ENCODE measurements at places on chromosomes 5 and 9.
A peak's percentile ranks its signal among the peaks of the same experiment; 100 is the strongest.

GRCh38 chr9:123455187-123455586 is 99.2 kb downstream of the CRB2 start:
- DNase-seq: no peak

- no peak for DNase-seq
These were observed 240.6 kb downstream of the MARCHF11 start for GRCh38 chr5:15938961-15939360.

DNA sequence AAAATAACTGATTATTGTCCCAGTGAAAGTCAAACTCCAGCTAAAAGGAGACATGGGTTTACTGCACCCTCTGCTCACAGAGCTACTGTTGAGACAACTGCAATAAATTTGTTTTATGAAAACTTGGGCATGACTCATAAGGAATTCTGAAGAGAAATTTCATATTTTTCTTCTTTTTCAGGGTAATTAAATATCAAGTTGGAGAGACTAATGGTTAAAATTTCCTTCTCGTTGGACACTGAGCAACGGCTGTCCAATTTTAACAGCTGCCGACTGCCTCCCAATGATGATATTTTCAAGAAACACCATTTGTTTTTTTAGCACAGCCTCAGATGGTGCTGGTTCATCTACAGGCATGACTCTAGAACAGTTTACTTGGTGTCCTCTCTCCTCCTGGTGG is 259.2 kb upstream of the RGMB start:
- DNase-seq: no peak

- DNase-seq: no peak
These were observed at the start of gene CARD6 for GRCh38 chr5:40841068-40841805. Gene CARD6, plus strand, starts transcription at chr5:40841367. Its CDS starts 16 bp downstream, at chr5:40841383.

- DNase-seq: peak; percentile 65
These were observed 49.1 kb downstream of the JADE2 start for GRCh38 chr5:134574521-134574920.

GRCh38 chr5:6498968-6499367 is 50.3 kb downstream of the UBE2QL1 start:
- no peak for DNase-seq

DNA sequence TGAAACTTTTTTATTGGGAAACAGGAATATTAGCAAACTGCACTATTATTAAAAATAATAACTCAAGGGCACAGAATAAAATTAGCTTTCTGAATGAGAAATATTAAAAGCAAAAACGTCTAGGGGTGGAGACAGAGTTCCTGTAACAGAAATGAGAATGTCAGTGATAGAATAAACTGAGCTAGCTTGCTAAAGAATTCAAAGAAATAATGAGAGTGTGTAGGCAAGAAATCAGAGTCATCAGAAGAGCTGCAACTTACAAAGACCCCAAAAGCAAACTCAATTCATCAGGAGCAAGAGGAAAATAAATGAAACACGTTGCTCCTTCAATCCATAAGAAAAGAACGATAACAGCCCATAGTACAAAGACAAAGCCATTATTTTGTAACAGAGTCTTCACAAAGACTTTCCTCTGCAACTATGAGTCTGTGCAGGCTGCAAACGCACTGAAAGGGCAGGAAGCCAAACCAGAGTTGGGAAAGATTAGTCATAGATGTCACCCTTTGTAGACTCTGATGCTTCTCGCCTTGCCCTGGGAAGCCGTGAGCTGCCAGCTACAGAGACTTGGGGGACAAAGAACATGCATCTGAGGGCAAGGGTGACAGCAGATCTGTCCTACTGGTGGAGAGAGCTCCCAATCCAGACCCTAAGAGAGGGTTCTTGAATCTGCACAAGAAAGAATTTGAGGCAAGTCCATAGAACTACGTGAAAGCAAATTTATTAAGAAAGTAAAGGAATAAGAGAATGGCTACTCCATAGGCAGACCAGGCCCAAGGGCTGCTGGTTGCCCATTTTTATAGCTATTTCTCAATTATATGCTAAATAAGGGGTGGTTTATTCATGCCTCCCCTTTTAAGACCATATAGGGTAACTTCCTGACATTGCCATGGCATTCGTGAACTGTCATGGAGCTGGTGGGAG is 40.8 kb downstream of the SHC3 start:
- DNase-seq: peak; percentile 40

GRCh38 chr9:96109680-96110351 is 192.2 kb downstream of the HSD17B3 start:
- no peak for DNase-seq

- DNase-seq: no peak
These were observed 749.8 kb upstream of the GRAMD2B start for GRCh38 chr5:125673359-125673950.

GRCh38 chr9:115115924-115116323 is 2.0 kb downstream of the TNC start:
- no peak for DNase-seq

DNA sequence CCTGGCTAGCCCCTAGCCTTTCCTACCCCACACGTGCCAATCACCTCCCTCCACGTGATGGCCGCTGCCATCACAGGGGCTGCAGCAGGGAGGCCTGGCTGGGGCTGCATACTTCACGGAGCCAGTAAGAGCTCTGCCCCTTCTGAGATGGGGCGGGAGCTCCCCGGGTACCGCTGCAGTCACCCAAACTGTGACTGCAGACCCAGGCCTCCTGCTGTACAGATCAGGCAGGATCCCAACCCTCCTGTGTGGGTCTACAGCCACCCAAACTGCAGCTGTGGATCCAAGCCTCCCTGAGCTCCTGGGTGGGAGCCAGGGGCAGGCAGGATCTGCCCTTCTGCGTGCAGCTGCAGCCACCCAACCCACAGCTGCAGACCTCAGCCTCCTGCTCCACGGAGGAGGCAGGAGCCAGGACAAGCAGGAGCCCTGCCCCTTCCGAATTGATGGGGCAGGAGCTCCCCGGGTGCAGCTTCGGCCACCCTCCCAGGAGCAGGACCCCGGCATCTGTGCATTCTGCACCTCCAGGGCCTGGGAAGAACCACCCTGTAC is 3.2 kb upstream of the BTNL9 start:
- DNase-seq: no peak

- no peak for DNase-seq
These were observed 82.9 kb downstream of the TMEM252 start for GRCh38 chr9:68457803-68458202.

DNA sequence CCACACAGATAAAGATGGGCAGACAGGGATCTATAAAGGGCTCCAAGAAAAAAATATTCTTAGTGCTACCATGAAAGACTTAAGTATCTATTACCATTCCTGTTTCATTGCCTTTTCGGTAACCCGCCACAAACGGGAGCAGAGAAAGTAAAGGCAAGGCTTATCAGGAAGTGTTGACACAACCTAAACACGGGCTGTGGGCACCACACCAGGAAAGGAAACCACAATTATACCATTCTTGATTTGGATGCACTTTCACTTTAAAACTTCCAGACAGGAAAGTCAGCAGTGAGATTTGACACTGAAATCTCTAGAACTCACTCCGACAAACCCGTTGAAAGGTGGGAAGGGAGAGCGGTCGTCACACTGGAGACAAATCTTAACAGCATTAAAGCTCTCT is 6.5 kb downstream of the TLE1 start:
- no peak for DNase-seq

- no peak for DNase-seq
These were observed 124.4 kb upstream of the MSX2 start for GRCh38 chr5:174599992-174600391.

DNA sequence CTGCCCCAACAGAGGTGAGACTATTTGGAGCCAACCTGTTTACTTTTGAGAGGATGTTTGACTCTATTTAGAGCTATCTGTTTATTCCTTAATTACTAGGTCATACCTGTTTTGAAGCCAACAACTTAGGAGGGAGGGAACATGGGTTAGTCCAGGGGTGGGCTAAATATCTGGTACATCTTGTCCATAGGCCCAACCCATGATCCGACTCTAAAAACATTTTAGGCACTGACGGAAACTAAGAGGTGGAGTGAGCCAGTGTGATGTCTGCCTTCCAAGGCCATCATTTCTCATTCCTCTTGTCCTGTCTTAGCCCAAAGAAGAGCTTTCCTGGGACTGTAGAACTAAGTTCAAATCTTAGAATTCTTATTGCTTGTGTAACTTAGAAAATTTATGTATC is 8.4 kb downstream of the SPINK5 start:
- no peak for DNase-seq

GRCh38 chr9:928363-929042 is 48.0 kb upstream of the DMRT3 start:
- no peak for DNase-seq

- DNase-seq: no peak
These were observed 99.7 kb upstream of the KIF2A start for GRCh38 chr5:62206150-62206829.

DNA sequence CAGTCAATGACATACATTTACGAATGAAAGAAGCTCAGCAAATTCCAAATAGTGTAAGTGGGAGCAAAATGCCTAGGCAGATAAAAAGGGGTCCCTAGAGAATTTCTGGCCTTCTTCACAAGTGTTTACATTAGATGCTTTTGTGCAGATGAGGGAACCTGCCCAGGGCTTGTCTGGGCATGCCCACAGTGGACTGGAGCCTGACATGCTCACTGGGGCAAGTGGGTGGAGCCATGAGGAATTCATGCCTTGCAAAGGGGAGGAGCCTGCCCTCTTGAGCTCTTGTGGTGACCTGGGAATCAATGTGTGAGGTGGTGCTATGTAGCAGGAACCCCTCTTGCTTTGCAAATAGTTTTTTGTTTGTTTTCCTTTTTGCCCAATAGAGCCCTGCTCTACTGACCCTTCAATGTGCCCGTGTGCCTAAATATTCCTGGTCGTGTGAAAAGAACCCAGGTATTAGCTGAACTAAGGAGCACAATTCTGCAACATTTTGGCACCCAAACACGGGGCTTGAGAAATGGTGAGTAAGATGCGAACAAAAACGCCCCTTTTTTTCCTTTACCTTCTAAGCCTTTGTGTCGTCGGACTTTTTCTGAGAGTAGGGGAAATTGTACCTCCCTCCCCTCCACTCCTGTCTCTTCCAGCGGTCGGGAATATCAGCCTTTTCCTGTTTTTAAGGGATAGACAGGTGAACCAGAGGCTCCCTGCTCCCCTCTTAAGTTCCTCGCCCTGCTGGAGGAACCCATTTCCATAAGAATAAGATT is 433.8 kb upstream of the CDH9 start:
- DNase-seq: peak; percentile 15

DNA sequence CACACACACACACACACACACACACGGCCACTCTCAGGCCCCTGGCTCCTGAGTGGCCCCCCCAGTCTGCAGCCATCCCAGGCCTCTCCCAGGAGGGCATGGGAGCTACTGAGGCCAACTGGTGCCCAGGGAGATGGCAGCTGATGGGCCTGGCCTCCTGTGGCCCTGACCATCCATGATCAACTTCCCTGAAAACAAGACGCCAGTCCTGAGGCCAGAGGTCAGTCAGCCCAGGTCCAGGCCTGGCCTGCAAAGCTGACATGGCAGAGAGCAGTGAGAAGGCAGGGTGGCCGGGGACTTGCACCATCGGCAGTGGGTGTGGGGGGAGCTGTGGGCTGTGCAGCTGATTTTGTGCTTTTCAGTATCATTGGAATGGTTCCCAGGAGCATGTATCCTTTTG is 47.0 kb downstream of the SARDH start:
- no peak for DNase-seq

DNA sequence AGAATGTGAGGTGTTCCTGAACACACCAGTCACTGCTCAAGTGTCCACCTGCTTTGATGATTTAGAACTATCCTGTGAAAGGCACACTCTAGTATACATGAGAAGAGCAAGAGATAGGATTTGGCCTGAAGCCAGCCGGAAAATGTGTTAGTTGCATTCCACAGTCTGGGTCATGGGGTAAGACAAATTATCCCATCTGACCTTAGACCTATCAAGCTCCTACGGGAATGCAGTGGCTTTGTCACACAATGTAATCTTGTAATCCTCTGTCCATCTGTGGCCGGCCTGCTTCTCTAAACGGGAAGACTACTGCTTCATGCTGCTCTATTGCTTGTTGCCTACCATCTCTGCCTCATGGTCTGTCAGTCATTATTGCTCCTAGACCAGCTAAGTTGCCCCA is 92.4 kb upstream of the PRRC1 start:
- no peak for DNase-seq

DNA sequence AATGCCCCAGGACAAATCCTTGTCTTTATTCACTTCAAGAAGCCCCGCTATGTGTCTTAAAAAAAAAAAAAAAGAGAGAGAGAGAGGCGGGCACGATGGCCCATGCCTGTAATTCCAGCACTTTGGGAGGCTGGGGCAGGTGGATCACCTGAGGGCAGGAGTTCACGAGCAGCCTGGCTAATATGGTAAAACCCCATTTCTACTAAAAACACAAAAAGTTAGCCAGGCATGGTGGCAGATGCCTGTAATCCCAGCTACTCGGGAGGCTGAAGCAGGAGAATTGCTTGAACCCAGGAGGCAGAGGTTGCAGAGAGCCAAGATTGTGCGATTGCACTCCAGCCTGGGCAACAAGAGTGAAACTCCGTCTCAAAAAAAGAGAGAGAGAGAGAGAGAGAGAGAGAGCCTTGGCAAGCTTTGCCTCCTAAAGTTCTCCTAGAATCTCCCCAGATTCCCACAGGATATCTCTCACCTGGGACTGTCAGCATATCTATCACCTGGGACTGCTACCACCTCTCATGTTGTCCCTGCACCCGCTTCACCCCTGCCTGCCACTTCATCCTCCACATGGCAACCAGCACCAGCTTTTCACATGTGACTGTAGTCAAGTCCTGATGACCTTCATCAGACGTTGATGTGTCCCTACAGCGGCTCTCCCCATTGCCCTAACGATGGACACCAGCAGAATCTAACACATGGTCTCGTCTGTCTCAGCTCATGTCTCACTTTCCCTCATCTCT is 5.8 kb downstream of the ITK start:
- no peak for DNase-seq

- no peak for DNase-seq
These were observed 76.6 kb downstream of the RORB start for GRCh38 chr9:74573640-74574191.

- peak; percentile 38 for DNase-seq
These were observed 141.0 kb downstream of the AGTPBP1 start for GRCh38 chr9:85600675-85601263.

- DNase-seq: no peak
These were observed 194.5 kb upstream of the RIOK2 start for GRCh38 chr5:97377582-97377981.

- no peak for DNase-seq
These were observed 371.6 kb downstream of the PIK3R1 start for GRCh38 chr5:68587171-68587570.

- no peak for DNase-seq
These were observed 136.5 kb upstream of the STK32A start for GRCh38 chr5:147098233-147098790.
